Stimulated activated CD4-positive, alpha-beta T cell treated with anti-CD3 and anti-CD28 coated beads, Interleukin-4, amount 100 ng/mL, for 48 hours (primary cell): ENCODE measurements at places on chromosomes 1 and 21.
A peak's percentile ranks its signal among the peaks of the same experiment; 100 is the strongest.

DNA sequence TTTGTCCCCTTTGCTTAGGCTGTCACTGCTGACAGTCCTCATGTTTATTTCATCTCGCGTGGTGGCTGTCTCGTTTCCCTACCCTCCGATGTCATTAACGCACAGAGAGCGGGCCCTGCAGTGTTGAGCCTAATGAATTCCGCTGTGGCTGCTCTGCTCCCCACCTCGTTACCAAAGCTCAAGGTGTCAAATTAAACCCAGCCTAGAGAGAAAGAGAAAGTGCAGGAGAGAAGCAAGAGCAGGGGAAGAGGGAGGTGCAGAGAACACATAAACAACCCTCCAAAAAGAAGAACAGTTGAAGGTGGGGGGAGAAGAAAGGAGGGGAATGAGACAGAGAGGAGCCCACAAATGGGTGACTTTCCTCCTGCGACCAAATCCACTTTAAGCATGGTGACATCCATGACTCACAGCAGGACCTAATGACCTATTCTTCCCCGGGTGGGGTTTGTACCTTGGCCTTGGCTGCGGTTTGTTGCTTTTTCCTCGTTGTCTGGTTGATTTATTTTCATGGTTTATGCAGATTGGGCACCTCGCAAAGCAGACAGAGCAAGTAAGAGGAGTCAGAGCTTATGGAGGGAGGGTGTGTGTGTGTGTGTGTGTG is 92.5 kb downstream of the PBX1 start:
- DNase-seq: no peak

DNA sequence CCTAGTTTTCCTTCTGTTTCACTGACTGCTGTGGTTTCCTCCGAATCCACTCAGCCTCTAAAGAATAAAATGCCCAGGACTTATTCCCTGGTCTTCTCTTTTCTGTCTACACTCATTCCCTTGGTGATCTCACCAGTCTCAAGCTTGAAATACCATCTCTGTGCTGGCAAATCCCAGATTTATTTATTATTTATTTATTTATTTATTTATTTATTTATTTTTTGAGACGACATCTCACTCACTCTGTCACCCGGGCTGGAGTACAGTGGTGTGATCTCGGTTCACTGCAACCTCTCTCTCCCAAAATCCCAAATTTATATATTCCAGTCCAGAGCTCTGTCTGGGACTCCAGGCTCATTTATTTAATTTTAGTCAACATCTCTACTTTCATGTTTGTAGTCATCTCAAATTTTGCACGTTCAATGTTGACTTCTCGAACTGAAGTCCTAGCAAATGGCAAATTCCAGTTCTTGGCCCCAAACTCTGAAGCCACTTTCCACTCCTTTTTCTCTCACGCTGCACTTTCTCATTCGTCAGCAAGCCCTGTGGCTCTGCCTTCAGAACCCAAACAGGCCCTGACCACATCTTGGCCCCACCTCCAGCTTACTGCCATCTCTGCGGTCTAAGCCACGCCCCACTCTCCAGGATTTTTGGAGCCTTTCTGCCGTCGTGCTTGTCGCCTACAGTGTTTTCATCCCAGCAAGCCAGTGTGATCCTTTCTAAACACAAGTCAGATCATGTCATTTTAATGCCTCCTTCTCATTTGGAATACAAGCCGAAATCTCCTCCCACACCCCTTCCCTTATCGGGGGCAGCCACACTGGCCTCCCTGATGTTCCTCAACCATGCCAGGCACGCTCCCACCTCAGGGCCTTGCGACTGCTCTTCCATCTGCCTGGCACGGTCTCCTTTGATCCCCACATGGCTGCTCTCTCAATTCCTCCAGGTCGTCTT is 14.2 kb upstream of the TENT5B start:
- DNase-seq: no peak

DNA sequence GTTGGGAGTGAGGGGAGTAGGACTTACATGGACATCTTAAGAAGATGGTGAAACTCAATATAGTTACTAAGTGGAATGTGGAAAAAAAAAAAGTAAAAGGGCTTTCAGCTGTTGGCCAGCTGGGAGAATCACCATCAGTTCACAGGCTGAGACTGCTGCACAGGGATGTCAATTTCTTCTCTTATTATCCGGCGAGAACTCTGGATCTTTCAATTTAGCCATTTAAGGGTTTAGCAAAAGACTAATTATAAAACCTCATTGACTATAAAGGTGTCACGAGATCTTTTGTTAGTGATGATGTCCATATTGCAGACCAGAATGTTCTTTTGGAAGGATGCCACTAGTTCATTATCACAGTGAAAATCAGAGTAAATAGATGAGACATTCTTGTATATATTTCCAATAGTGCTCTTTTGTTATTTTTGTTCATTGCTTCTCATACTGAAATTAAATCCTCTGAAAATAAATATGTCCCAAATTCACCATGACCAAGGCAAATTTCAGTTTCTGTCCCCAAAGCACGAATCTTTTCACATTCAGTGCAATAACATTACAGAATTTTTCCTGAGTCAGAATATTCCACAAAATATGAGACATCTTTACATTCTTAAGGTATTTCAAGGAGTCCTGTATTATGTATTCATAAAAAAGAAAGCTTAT is 266.1 kb downstream of the DNM3 start:
- no peak for DNase-seq

DNA sequence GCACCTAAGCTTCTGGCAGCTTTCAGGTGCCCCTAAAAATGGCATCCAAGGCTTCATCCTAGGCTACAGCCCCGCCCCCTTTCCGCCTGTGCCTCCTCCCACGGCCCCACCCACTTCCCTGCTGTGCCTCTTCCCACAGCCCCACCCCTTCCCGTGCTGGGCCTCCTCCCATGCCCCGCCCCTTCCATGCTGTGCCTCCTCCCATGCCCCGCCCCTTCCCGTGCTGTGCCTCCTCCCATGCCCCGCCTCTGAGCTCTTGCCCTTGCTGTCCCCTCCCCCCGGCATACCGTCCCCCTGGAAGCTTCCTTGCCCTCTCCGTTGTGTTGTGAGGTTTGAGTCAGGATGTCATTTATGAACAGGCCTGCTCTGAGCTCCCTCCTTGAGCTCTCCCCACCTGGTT is 228.5 kb upstream of the AJAP1 start:
- DNase-seq: peak; percentile 0

- DNase-seq: no peak
These were observed 9.8 kb upstream of the KIF1B start for GRCh38 chr1:10200620-10201019.

DNA sequence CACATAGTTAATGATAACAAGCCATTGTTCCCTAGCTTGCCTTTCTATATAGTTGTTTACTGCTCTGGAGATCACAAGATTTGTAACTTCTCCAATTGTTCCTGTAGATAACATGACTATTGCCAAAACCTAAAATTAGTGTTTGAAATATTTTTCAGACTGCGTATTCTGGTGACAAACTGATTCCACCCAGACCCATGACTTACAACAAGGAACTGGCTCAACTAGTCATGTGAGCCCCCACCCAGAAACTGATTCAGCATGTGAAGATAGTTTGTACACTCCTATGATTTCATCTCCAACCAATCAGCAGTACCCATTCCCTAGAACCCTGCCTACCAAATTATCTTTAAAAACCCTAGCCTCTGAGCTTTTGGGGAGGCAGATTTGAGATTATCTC is 131.4 kb upstream of the BCL9 start:
- no peak for DNase-seq

DNA sequence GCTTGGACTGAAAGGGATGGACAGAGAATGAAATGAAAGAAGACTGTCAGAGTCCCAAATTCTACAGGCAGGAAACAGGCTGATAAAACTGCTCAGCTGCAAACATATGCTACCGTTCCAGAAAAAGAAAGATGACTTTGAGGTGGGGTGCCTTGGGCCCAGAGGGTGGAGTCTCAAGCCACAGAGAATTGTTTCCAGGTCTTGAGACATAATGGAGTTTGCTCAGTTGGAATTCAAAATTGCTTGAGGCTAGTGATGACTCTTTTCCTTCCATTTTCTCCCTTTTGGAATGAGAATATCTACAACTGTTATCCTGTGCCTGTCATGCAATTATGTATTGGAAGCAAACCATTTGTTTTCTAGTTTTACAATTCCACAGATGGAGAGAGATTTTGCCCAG is 23.6 kb upstream of the PSEN2 start:
- no peak for DNase-seq

DNA sequence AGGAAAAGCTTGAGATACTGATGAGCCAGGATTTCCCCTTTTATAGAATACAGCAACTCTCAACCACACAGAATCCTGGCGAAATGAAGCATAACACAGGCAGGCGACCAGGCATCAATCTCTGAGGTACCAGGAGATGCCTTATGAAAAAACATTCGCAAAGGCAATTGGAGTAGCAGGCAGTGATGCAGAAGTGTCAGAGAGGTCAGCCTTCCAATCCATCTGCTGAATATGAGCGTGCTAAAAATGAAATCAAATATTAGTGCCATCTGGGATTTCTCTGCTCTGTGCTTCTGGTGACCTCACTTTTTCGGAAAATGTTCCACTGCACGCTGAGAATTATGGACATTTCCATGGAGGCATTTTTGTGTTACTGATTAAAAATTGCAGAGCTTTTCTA is 258.8 kb downstream of the VAV3 start:
- DNase-seq: no peak

- DNase-seq: no peak
These were observed 67.2 kb upstream of the SELENON start for GRCh38 chr1:25732821-25733220.

DNA sequence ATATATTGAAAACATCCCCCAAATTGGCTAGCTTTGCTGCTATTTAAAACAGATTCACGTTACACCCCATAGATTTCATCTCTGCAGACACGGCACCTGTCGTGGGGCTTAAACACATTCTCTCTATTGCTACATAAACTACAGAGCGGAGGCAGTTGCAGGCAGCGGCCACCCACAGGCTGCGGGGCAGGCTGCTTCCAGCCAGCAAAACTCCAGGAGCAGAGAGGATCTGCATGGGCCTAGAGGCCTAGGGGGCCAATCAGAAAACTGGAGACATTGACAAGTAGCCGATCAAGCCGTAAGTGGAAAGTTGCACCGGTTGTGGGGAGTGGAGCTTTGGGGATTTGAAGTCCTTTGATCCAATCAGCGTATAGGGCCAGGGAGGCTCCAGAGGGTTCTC is 129.0 kb upstream of the KLHDC7A start:
- no peak for DNase-seq

DNA sequence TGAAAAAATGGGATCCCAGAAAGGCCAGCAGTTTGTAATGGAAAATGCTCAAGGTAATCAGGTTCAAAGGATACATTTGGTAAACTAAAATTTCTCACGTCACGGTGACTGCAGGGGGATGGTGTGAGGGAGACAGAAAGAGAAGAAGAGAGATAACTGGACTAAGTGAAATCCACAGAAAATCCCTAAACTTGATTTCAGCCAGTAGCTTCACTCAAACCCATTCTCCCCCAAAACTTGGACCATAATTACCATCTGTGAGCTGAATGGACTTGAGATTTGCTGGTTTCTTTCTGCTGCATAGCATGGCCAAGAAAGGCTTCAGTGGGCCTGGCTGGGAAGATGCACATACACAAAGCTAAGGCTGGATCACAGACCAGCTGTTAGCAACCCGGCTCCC is 155.4 kb upstream of the LMO4 start:
- DNase-seq: no peak

DNA sequence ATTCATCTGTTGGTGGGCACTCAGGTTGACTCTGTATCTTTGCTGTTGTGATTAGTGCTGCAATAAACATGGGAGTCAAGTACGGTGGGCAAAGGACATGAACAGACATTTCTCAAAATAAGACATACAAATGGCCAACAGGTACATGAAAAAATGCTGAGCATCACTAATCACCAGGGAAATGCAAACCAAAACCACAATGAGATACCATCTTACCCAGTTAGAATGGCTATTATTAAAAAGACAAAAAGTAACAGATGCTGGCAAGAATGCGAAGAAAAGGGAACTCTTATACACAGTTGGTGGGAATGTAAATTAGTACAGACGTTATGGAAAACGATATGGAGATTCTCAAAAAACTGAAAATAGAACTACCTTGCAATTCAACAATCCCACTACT is 98.9 kb downstream of the TMEM53 start:
- no peak for DNase-seq
